ENCODE measurements at places on chromosomes 3 and 15.
A peak's percentile ranks its signal among the peaks of the same experiment; 100 is the strongest.

- DNase-seq = no peak
Observed at GRCh38 chr15:77180757-77181156, 109.8 kb upstream of the TSPAN3 start.

GRCh38 chr3:50971487-50971924 lies 296.8 kb downstream of the DOCK3 start:
- DNase-seq = peak; percentile 21

DNA sequence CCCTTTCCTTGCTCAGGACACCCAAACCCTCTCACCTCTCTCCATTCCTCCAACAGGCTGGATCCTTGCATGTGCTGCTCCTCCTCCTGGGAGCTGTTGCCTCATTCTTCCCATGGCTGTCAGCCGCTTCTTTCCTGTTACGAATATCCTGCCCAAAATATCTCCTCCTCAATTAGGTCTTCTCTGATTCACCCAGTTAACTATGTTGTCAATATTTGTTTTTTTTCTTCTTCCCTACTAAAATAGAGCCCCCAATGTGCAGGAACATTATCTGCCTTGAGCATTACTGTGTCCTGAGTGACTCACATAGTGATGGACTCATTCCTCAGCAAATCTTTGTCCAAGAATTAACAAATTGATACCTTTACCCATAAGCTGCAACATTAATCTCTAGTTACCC lies 357.2 kb downstream of the CLSTN2 start:
- no peak for DNase-seq

- DNase-seq = no peak
Observed at GRCh38 chr3:123037015-123037375, 9.4 kb upstream of the SEMA5B start.

- no peak for DNase-seq
Observed at GRCh38 chr3:13584901-13585300, 36.0 kb downstream of the FBLN2 start.
